A549 (cell line): ENCODE measurements at places on chromosomes 2 and 18.

GRCh38 chr18:45324495-45325113 lies 290.7 kb upstream of the SLC14A2 start:
- DNase-seq: no peak

- no peak for DNase-seq
These were observed 164.3 kb upstream of the CAVIN2 start for GRCh38 chr2:192011196-192011595.

- DNase-seq: peak; percentile 44
These were observed 38.7 kb downstream of the REEP1 start for GRCh38 chr2:86298411-86299390.

GRCh38 chr2:175676813-175677212 lies 325.3 kb downstream of the LNPK start:
- no peak for DNase-seq

DNA sequence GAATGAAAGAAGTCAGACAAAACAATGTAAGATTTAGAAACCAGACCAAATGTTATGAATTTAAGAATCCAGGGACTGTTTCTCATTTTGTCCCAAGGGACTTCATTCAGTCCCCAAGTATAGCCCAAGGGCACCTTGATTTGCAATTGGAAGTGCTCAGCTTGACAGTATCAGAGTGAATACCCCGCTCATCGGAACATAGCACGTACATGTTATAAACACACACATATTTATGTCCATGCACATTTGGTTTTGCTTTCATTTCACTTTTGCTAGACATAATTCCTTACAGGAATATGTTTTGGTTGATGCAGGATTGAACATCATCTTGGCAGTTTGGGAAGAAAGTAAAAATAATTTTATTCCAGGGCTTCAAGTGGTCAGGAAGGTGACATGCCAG lies 100.2 kb downstream of the PID1 start:
- DNase-seq: no peak

DNA sequence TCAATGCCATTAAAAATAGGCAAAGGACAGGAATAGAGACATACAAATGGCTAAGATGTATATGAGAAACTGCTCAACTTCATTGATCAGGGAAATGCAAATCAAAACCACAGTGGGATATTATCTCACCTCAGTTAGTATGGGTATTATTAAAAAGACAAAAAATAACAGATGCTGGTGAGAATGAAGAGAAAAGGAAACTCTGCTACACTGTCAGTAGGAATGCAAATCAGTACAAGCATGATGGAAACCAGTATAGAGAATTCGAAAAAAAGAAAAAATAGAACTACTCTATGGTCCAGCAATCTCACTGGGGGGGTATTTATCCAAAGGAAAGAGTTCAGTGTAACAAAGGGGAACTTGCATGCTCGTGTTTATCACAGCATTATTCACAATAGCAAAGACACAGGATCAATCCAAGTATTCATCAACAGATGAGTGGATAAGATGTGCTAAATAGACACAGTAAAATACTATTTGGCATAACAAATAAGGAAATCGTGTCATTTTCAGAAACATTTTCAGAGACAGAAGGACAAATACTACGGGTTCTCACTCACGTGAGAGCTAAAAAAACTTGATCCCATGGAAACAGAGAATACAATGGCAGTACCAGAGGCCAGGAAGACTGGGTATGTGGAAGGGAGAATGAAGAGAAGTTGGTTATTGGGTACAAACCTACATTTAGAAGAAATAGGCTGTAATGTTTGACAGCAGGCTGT lies 60.6 kb downstream of the CCDC74A start:
- DNase-seq: no peak

DNA sequence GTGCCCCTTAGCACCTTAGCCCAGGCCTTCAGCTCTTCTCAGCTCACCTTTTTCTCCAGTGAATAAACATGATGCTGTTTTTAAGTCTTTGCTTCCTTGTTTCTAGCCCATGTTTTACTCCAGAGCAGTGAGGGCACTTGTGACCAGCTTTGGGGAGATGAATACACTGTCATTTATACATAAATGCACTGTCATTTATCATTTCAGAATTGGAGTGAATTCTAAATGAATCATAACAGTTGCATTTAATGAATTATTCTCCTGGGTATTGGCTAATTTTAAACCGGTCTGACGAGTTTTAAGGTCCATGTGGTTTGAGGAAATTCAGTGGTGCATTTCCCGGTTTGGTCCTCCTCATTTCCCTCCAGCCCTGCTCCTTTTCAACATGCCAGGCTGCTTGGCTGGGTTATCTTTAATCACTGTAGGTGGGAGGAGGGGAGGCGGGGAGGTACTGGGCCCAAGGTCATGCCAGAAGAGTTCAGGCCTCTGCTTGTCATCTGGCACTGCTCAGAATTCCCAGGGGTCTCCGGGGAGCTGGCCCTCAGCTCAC lies 23.9 kb downstream of the PRKCE start:
- no peak for DNase-seq

GRCh38 chr2:158756976-158757375 lies 38.1 kb upstream of the DAPL1 start:
- no peak for DNase-seq

- no peak for DNase-seq
These were observed 65.9 kb downstream of the CDH20 start for GRCh38 chr18:61398961-61399705.

- DNase-seq: peak; percentile 88
These were observed 3.9 kb upstream of the PSMD1 start for GRCh38 chr2:231052494-231053451.

DNA sequence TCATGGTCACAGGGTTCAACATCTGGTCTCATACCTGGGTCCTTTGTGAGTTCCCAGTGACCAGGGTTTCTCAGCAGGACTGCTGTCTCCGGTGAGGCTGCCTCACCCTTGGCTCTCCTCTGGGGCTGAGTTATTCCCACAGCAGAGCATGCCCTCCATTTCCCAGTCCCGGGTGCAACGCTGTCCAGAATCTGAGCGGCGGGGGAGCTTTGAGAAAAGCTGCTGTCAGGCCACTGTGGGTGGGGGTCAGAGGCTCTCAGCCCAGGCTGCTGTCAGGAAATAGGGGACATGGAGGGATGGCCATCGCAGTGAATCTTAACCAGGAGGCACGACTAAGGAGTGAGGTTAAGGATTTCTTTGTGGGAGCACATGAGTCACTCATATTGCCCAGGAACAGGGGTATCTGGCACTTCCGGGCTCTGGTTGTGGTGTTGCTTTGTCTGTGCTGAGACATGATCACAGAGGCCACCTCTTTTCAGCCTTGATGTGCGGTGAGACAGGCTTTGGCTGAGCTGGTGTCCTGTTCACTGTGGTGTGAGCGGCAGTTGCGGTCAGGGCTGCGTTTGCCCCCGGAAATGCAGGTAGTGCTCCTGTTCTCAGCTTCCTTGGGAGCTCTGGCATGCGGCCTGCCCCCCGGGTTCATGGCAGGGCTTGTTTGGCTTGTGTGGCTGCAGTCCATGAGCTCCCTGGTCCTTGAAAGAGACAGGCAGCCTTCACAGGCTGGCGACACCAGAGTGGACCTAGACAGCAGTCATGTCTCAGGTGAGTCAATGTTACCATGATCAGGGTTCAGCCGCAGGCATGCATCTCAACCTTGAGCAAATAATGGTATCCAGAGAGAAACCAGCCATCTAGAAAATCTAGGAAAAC lies 310.7 kb upstream of the MYT1L start:
- DNase-seq: no peak

GRCh38 chr2:216424274-216424673 lies 12.0 kb downstream of the SMARCAL1 start:
- no peak for DNase-seq

DNA sequence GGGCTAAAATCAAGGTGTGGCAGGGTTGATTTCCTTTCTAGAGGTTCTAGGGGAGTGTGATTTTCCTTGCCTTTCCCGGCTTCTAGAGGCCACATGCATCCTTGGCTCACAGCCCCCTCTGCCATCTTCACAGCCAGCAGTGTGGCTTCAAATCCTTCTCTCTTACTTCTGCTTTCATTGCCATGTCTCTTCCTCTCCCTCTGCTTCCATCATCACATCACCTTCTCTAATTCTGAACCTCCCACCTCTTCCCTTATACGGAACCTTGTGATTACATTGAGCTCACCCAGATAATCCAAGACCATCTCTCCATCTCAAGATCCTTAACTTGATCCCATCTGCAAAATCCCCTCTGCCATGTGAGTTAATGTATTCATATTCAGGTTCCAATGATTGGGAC lies 56.2 kb upstream of the RMDN2 start:
- DNase-seq: no peak
